Nephron progenitor cell (in vitro differentiated cells): ENCODE measurements at places on chromosomes 11 and 22.

- DNase-seq: no peak
These were observed 165.2 kb downstream of the IGLL1 start for GRCh38 chr22:23414727-23415489.

DNA sequence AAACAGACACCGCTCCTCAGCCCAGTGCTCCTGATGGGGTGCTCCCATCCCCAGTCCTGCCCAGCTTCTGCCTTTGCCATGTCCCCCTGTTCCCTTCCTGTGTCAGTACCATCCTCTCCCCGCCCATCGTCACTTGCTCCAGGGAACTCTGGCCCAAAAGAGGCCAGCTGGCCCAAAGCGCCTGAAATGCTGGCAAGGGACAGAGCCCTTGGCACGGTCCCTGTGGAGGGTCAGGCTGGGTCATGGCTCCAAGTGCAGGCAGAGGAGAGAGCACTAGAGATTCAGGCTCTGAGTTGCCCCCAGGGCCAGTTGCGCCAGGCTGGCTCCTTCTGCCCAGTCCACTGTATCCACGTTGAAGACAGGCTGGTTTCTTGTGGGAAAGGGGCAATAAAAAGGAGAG lies 8.4 kb upstream of the HDHD5 start:
- DNase-seq: no peak

DNA sequence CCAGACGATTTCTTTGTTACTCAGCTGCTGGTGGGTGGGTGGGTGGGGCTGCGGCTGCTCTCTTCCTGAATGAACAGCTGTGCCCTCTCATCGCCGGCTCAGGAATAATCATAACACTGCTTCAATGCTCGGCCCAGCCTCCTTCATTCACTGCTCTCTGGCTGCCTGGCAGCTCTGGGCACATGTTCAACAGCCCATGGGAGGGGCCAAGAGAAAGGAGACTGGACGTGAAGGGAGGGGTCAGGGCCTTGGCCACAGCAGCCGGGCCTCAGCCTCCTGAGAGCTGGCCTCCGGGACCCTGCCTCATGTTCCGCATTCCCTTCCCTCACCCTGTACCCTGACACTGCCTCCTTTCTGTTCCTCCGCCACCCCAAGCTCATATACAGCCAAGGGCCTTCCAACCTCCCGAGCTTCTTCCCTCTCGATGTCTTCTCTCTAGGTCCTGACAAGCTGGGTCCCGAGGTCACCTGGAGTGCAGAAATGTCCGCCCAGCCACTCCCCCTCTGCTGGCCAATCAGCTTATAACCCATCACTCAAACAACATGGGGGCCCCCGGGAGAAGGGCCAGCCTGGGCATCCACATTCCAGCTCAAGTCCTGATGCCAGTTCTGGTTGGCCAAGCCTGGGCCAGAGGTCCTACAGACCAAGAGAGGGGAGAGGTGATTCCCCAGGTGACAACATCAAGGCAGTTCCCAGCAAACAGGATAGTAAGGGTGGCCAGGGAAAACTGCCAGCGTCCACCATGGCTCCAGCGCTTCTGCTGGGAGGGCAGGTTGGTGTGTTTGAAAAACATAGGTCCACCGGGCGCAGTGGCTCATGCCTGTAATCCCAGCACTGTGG lies 3.2 kb upstream of the CSDC2 start:
- no peak for DNase-seq

GRCh38 chr11:71391796-71392195 lies 56.4 kb downstream of the DHCR7 start:
- no peak for DNase-seq

- DNase-seq: no peak
These were observed 25.6 kb upstream of the SORL1-AS1 start for GRCh38 chr11:121478226-121478894.

GRCh38 chr11:73019996-73020395 lies 122.1 kb downstream of the FCHSD2 start:
- DNase-seq: no peak

DNA sequence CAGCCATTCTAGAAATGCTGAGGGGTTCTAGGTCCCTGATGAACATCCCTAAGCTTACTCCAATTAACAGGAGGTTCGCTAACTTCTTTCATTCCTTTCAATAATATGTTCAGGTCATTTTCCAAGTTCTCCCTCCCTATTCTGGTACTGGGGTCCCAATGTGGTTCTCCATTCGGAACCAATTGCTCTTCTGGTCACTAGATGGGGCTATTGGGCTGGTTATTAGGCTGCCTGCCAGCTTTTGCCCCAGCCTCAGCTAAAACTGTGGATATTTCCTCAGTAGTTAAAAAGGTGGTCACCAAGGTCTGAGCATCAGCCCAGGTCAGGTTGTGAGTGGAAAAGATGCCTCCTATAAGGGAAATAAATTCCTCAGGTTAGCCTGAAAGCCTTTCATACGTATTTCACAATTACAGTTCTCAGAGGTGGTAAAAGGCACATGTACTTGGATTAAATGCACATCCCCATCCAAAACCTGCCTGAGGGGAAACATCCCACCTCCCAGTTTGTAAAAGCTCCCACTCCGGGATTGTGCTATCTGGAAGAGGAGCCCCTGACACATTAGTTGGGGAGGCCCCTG lies 161.1 kb upstream of the CCDC179 start:
- DNase-seq: peak; percentile 38
